ENCODE measurements at places on chromosomes 4 and X.

DNA sequence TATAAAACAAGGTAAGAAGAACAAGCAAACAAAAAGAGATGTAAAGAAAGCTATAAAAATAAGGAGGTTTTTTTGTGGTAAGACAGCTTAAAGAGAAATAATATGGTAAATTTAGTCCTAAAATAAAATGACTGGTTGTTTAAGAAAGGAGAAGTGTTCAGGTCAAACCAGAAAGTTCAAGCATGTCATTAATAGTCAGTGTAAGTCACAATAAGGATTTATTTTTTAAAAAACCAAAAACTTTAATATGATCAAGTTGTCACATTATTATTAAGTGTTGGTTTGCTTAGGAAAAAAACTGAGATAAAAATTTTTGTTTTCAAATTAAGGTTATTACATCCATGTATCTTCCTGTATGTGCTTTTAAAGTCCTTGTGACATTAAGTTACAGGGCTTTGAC lies 19.1 kb downstream of the ASIC5 start:
- no peak overlapping the region for H3K4me3 ChIP-seq
- H3K27ac ChIP-seq, result no peak overlapping the region
- H3K4me1 ChIP-seq, result no peaks in the 10 kb centered on the region
- DNase-seq, result no peak
- peaks cover 8% of the 10 kb centered on the region for H3K27me3 ChIP-seq
- no peaks in the 10 kb centered on the region for H3K36me3 ChIP-seq

DNA sequence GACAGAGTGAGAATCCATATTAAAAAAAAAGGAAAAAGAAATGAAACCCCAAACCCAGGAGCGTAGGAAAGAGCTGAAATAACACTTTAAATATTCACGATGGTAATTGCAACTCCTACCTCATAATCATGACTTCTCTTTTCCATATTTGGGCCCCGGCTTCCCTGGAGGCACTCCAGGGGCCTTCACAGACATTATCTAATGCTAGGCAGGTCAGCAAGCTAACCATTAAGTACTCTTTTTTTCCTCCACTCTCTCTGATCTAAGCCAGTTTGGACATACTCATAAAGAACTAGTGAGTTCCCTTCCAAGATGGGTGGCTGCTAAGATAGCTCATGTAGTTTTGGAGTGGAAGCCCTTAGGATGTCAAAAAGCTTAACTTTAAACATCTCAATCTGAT lies 83.2 kb downstream of the SH3KBP1 start:
- peak overlapping the region; percentile 87 for H3K27ac ChIP-seq
- peaks cover 20% of the 10 kb centered on the region for H3K4me1 ChIP-seq
- no peak for DNase-seq
- peak overlapping the region; percentile 57 for H3K4me3 ChIP-seq

GRCh38 chr4:182250446-182250845 lies 7.2 kb downstream of the TENM3 start:
- H3K27me3 ChIP-seq, result no peaks in the 10 kb centered on the region
- H3K36me3 ChIP-seq, result no peaks in the 10 kb centered on the region
- DNase-seq, result no peak
- H3K27ac ChIP-seq, result no peak overlapping the region

- no peak overlapping the region for H3K4me3 ChIP-seq
- no peaks in the 10 kb centered on the region for H3K36me3 ChIP-seq
- no peaks in the 10 kb centered on the region for H3K4me1 ChIP-seq
- no peak for DNase-seq
- H3K27ac ChIP-seq, result no peak overlapping the region
Measured at GRCh38 chr4:8016527-8016926, 76.9 kb upstream of the AFAP1 start.

- no peak overlapping the region for H3K4me3 ChIP-seq
- no peak overlapping the region for H3K27ac ChIP-seq
- peaks cover 5% of the 10 kb centered on the region for H3K4me1 ChIP-seq
- no peaks in the 10 kb centered on the region for H3K27me3 ChIP-seq
Measured at GRCh38 chrX:7143941-7144525, 3.5 kb upstream of the STS start.

DNA sequence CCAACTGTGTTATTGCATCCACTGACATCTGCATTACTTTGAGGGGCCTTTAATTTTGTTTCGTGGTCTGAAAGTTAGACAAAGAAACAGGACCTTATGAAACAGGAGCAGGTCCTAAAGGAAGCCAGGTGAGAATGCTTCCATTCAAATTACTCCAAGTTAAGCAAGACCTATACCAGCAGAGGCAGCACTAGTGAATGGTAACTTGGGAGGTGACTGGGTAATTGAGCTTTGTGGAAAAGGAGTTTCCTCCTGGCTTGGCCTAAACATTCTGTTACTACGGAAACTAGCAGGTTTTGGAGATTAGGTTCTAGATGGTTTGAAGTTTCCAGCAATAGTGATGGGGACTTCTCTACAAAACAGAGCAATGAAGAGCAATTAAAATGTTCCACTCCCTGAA lies 173.5 kb downstream of the NKX6-1 start:
- H3K4me3 ChIP-seq, result no peak overlapping the region
- no peak for DNase-seq
- no peak overlapping the region for H3K27ac ChIP-seq

- H3K27me3 ChIP-seq, result no peaks in the 10 kb centered on the region
- no peaks in the 10 kb centered on the region for H3K4me1 ChIP-seq
- no peaks in the 10 kb centered on the region for H3K36me3 ChIP-seq
- DNase-seq, result no peak
- no peak overlapping the region for H3K4me3 ChIP-seq
Measured at GRCh38 chr4:85556283-85556682, 81.3 kb downstream of the ARHGAP24 start.

GRCh38 chr4:38815885-38816782 lies 11.5 kb upstream of the TLR1 start:
- no peak for DNase-seq
- peaks cover 2% of the 10 kb centered on the region for H3K36me3 ChIP-seq
- no peak overlapping the region for H3K27ac ChIP-seq
- no peak overlapping the region for H3K4me3 ChIP-seq

DNA sequence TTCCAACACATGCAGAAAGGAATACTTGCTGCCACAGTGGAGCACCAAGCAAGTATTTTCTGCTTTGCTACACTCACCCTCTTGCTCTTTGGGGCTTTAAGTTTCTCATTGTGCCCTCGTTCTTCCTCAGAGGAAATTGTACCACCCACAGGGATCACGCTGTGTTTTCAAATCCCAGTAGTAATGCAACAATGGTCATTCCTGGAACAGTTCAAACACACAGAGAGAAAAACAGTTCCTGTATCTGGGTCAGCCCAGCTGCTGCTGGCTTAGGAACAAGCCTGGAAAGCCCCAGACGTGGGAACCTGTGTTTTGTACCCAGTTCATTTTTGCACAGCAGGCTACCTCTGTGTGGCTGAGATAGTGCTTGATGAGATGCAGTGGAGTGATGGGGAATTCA lies 907.8 kb downstream of the STPG2 start:
- H3K4me1 ChIP-seq, result no peaks in the 10 kb centered on the region
- no peaks in the 10 kb centered on the region for H3K27me3 ChIP-seq
- no peak overlapping the region for H3K4me3 ChIP-seq
- H3K36me3 ChIP-seq, result no peaks in the 10 kb centered on the region
- no peak overlapping the region for H3K27ac ChIP-seq
- DNase-seq, result no peak

- H3K27me3 ChIP-seq, result no peaks in the 10 kb centered on the region
- no peak overlapping the region for H3K27ac ChIP-seq
- no peak overlapping the region for H3K4me3 ChIP-seq
- peaks cover 4% of the 10 kb centered on the region for H3K4me1 ChIP-seq
Measured at GRCh38 chrX:119948381-119948780, 4.8 kb upstream of the NKAP start.

- H3K27me3 ChIP-seq, result no peaks in the 10 kb centered on the region
- peak overlapping the region; percentile 45 for H3K4me3 ChIP-seq
- H3K4me1 ChIP-seq, result peaks cover 30% of the 10 kb centered on the region
Measured at GRCh38 chr4:105215609-105216313, 69.1 kb downstream of the TET2 start.

DNA sequence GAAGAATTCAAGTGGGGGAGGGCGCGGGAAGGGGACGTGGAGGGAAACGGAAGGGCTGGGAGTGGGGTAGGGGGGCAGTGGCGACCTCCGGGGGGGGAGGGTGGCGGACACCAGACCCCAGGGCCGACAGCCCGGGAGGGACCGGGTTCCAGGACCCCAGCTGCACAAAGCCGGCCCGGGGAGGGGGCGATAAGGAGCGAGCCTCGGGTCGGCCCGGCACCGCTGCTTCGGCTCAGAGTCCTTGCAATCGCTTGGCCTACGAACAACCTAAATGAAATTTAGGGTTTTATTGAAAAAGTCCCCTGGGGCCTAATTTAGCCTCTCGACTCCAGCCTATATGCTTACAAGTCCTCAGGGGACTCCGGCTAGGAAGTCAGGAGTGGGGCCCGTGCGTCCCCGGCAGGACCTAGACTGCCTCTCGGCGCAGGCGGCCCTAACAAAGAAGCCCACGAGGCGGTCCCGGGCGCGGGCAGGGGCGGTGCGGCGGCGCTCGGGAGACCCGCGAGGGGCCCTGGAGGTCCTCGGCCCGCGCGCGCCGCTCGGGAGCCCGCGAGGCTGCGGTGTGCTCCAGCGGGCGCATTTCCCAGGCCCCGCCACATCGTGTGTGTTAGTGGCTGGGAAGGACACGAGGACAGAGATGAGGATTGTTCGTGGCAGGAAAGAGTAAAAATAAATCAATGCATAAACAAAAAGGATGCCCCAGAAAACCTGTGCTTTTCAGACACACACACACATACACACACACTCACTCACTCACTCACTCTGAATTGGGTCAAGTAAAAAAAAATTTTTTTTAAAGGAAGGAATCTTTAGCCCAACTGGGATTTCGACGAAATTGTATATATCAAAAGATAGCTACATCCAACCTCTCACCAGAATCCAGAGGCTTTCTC lies 70.0 kb downstream of the MGST2 start:
- no peak overlapping the region for H3K27ac ChIP-seq
- H3K4me3 ChIP-seq, result peak overlapping the region; percentile 47
- peaks cover 7% of the 10 kb centered on the region for H3K36me3 ChIP-seq
- no peak for DNase-seq
- peaks cover 62% of the 10 kb centered on the region for H3K27me3 ChIP-seq
- H3K4me1 ChIP-seq, result peaks cover 5% of the 10 kb centered on the region

- no peak for DNase-seq
- H3K4me1 ChIP-seq, result no peaks in the 10 kb centered on the region
- H3K36me3 ChIP-seq, result peaks cover 2% of the 10 kb centered on the region
- no peak overlapping the region for H3K4me3 ChIP-seq
- no peak overlapping the region for H3K27ac ChIP-seq
Measured at GRCh38 chrX:23482561-23482960, 147.9 kb downstream of the PTCHD1 start.

DNA sequence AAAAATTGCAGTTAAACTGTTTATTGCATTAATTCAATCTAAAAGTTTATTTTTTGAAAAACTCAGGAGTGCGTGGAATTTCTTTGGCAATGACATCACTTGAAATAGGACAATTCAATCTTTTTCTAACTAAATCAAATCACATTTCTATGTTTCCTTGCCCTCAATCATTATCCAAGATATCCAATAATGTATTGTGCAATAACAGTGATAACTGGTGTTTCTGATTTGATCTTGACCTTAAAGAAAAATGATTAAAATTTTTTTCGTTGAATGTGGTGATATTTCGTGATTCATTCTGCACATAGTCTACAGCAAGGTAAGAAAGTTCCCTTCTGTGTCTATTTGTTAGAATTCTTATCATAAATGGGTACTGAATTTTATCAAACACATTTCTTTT lies 163.2 kb downstream of the SPCS3 start:
- no peaks in the 10 kb centered on the region for H3K36me3 ChIP-seq
- H3K4me1 ChIP-seq, result no peaks in the 10 kb centered on the region
- no peak overlapping the region for H3K27ac ChIP-seq
- no peak overlapping the region for H3K4me3 ChIP-seq
- no peaks in the 10 kb centered on the region for H3K27me3 ChIP-seq

DNA sequence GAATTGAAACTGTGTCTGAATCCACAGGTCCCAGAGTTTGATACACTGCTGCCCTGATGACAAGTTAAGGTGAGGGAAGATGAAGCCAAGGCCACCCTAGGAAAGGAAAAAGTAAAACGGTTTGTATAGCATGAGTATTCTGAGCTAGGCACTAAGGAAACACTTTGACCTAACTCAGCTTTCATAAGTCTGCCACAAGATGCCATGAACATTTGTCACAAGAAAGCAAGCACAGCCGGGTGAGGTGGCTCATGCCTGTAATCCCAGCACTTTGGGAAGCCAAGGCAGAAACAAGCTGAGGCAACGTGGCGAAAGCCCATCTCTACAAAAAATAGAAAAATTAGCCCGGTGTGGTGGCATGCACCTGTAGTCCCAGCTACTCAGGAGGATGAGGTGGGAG lies 34.2 kb downstream of the ELOVL6 start:
- H3K4me1 ChIP-seq, result peaks cover 19% of the 10 kb centered on the region
- no peak for DNase-seq
- no peaks in the 10 kb centered on the region for H3K36me3 ChIP-seq
- no peak overlapping the region for H3K27ac ChIP-seq
- H3K4me3 ChIP-seq, result no peak overlapping the region
- H3K27me3 ChIP-seq, result no peaks in the 10 kb centered on the region

DNA sequence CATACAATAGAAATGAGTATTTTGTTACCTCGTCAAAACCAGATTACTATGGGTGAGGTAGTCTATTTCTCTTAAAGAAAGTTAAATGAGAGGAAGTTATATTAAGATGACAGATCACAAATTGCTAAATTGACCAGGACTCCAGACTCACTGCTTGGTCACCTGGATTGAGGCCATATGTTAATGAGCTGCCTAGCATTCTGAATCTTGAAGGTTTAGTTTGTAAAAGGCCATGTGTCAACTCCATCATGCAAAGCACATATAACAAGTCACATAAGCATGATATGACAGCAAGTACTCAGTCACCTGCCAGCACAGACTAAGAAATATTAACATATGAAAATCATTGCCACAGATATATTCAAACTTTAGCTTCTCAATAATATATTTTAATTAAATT lies 72.6 kb downstream of the EPHA5 start:
- H3K4me1 ChIP-seq, result no peaks in the 10 kb centered on the region
- no peak overlapping the region for H3K27ac ChIP-seq
- no peak for DNase-seq
- H3K36me3 ChIP-seq, result no peaks in the 10 kb centered on the region
- H3K27me3 ChIP-seq, result no peaks in the 10 kb centered on the region

GRCh38 chr4:78057135-78057599 lies at the start of gene FRAS1:
Gene FRAS1, plus strand, starts transcription at chr4:78057323. Its CDS starts 687 bp downstream, at chr4:78058010.
- DNase-seq, result no peak
- H3K4me3 ChIP-seq, result peak within 1 kb of the TSS; percentile 93
- H3K27ac ChIP-seq, result no peak within 1 kb of the TSS
- peaks cover 24% of the 10 kb centered on the region for H3K4me1 ChIP-seq

GRCh38 chr4:156767911-156768415 lies 203.6 kb downstream of the PDGFC start:
- H3K4me1 ChIP-seq, result no peaks in the 10 kb centered on the region
- no peak for DNase-seq
- no peaks in the 10 kb centered on the region for H3K27me3 ChIP-seq
- H3K27ac ChIP-seq, result no peak overlapping the region
- H3K36me3 ChIP-seq, result no peaks in the 10 kb centered on the region

DNA sequence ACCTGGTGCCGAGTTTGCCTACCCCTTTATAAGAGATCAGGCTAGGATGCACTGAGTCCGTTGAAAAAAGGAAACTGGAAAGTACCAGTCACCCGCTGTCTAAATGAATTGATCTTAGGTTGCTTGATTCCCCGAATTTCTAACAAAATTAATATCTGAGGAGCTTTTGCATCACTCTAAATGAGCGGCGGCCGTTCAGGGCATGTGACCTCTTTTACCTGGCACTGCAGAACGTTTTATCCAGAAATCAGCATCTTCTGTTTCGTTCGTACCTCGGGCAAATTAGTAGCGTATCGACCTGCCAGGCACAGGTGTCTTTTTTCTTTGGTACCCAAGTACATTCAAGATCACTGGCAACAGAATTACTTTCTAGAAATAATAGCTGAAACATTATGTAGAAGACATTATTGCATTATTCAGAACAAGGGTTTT lies 876 bp downstream of the KLHL2 start:
- H3K36me3 ChIP-seq, result peaks cover 3% of the 10 kb centered on the region
- peaks cover 55% of the 10 kb centered on the region for H3K4me1 ChIP-seq
- no peaks in the 10 kb centered on the region for H3K27me3 ChIP-seq
- peak overlapping the region; percentile 16 for H3K27ac ChIP-seq
- DNase-seq, result no peak
